ENCODE measurements at places on chromosomes 3 and 15.

DNA sequence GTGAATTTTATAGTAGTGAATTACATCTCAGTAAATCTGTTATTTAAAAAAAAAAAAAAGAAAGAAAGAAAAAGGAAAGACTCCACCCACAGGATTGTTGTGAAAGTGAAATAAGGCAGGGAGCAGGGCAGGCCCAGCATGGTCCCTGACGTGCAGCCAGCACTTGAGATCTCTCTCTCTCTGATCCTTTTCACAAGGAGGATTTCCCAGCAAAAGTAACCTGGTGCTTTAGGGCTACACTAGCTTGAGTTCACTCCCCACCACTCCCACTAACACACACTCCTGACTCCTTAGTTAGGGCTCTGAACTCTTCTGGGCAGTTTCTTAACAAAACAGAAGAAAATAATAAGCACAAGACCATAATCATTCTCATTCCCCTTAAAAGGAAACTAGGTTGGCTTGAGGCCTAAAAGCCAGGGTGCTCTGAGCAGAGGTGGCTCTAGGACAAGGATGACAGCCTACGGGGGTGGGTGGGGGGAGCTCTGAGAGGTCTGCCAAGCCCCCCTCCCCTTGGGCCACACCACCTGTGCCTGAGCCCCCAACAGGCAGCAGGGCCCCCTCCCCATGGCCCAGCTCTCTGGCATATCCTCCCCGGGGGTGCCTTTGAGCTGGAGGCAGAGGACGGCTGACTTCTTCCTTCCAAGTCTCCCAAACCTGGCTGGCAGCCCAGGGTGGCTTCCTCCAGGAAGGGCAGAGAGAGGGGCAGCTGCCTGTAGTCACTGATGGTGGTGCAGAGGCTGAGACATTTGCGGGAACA is 856 bp downstream of the TMEM40 start:
- peak; percentile 47 for DNase-seq

GRCh38 chr15:27570746-27571145 is 528.4 kb downstream of the OCA2 start:
- DNase-seq: no peak

DNA sequence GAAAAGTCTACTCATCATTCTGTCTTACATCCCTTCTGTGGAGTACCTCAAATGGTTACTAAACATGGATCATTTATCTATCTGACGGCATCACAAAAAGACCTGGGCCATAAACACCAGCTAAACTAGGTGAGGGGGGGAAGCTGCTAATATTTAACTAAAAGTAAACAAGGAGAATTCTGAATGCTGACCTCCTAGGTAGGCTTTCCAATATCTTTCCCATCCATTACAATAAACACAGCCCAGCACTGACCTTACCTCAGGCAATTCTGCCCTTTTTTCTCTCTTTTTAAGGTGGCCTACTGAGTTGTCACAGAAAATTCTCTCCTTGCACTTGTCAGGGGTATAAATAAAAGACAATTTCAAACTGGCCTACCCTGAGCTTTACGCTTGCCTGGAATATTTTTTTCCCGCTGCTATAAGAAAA is 33.1 kb downstream of the USF3 start:
- no peak for DNase-seq

GRCh38 chr15:84684092-84684491 is 26.1 kb upstream of the NMB start:
- peak; percentile 28 for DNase-seq

GRCh38 chr3:134590766-134591165 is 60.1 kb downstream of the KY start:
- DNase-seq: peak; percentile 7

- DNase-seq: no peak
These were observed 139.4 kb downstream of the SLCO3A1 start for GRCh38 chr15:91992945-91993344.

DNA sequence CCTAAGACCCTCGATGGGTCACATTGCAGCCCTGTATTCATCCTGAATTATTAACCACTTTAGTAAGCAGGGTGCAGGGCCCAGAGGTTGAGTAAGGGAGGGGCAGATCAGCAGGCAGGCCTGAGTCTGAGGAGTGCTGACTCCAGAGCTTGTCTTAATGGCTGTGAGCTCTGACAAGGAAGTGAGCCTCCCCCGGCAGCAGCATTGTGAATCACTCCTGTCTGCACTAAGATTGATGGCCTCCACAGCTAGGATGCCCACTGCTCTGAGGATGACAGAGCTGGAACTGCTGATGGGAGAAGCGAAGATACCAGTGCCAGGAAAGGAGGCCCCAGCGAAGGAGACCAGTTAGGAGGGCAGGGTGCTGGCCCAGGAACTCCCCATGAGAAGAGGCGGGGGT is 46.5 kb upstream of the CCDC174 start:
- peak; percentile 73 for DNase-seq

- no peak for DNase-seq
These were observed 160.1 kb upstream of the ATP10A start for GRCh38 chr15:26023231-26023630.

DNA sequence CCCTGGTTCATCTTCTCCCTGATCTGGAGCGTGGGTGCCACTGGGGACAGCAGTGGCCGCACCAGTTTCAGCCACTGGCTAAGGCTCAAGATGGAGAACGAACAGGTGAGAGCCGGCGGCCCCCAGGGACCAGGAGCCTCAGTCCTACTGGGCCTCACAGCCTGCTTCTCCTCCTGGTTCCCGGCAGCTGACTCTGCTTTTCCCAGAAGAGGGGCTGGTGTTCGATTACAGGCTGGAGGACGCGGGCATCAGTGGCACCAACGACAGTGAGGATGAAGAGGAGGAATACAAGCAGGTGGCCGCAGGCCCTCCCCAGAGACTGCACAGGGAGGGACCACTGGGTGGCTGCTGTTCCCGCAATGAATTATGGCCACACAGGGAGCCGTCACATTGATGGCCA is 54.4 kb downstream of the DNAH1 start:
- DNase-seq: no peak
